Mesothelial cell of epicardium (in vitro differentiated cells): ENCODE measurements at places on chromosomes 6 and 20.

- DNase-seq, result no peak
These were observed 969.1 kb downstream of the KIF16B start for GRCh38 chr20:15603978-15604805.

DNA sequence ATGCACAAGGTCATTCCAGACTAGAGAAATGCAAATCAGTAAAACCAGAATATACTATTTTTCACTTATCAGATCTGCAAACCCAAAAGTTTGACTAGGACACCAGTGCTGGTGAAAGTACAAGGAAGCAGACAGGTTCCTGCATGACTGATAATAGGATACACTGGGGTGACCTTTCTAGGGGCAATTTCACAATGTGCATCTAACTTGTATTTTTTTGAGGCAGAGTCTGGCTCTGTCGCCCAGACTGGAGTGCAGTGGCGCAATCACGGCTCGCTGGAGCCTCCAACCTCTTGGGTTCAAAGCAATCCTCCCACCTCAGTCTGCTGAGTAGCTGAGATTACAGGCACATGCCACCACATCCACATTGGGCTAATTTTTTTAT is 11.4 kb downstream of the COMMD7 start:
- DNase-seq, result no peak

DNA sequence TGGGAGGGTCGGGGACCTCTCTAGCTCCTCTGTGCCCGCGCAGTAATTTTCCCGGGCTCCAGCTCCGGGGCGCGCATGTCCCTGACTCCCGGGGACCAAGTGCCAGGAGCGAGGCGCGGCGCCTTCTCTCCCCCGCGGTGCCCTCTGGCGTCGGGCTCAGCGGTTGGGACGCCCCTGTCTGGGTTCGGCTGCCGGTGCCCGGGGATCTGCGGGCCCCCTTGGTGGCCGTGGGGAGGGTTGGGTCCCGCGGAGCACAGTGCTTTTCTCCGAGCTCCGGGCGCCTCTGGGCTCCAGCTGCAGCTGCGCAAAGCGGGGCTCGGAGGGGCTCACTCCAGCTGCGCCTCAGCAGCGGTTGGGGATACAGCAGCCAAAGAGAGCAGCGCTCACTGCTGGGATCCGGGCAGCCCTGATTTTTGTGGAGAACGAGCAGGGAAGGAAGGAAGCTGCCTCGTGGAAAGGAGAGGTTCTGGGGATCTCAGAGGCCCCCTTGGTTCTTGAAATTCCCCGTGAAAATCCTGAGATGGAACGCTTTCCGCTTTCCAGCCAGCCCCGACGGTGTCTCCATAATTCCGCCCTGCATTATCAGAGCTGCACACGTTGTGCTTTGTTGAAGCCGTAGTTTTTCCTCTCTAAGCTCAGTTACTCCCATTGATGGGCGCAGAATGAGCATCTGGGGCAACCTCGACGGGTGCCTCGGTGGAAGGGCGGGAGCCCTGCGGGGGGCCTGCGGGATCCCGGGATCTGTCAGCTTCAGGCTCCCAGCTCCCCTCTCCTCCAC is 861 bp downstream of the PPP1R14C start:
- DNase-seq, result no peak

- no peak for DNase-seq
These were observed 574.8 kb downstream of the HACE1 start for GRCh38 chr6:104284872-104285271.

- DNase-seq, result no peak
These were observed 2.1 kb upstream of the VWA7 start for GRCh38 chr6:31778999-31779885.

GRCh38 chr6:100116411-100117194 is 122.6 kb upstream of the MCHR2 start:
- DNase-seq, result no peak

DNA sequence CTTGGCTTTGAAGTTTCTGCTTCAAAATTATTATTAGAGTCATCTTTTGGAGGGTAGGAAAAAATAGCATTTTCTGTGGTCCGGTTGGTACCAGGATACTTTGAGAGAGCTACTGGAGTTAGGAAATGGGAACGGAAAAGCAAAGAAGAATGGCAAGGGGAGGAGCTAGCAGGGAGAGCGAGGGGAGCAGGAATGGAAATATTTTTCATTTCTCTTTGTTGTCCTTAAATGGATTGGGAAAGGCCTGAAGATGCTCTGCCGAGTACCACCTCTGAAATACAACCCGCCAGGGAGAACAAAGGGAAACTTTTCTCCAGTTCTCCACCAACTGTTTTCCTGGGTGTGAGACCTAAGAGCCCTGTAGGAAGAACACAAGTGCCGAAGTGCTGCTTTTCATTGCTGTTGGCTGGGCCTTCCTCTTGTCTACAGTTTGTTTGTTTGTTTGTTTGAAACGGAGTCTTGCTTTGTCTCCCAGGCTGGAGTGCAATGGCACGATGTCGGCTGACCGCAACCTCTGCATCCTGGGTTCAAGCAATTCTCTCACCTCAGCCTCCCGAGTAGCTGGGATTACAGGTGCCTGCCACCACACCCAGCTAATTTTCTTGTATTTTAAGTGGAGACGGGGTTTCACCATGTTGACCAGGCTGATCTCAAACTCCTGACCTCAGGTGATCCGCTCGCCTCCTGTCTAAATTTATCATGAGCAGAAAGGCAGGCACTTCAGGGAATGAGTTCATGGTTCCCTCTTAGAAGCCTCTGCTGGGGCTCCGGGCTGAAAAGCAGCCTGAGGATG is 3.5 kb upstream of the TRAF3IP2 start:
- DNase-seq, result no peak

GRCh38 chr20:18005990-18006364 is 37.2 kb downstream of the MGME1 start:
- DNase-seq, result no peak

GRCh38 chr20:2892376-2892775 is 19.1 kb downstream of the PTPRA start:
- DNase-seq, result no peak

GRCh38 chr6:56902641-56903464 is 52.1 kb upstream of the BEND6 start:
- DNase-seq, result no peak

DNA sequence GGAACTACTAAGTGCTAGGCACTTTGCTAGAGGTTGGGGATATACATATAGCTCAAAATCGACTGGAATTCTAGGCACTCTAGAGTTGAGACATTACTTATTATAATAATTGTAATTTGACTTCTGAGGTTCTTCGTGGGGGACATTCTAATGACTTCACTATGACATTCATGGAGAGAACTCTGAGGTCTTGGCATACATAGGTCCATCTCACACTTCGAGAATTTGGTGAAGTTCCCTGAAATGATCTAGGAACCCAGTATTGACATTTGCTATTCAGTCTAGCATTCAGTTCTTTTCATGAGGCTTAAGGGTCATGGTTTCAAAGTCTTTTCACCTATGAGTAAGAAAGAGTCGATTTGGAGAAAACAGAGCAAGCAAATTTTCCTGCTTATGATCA is 446.6 kb upstream of the JAG1 start:
- no peak for DNase-seq

DNA sequence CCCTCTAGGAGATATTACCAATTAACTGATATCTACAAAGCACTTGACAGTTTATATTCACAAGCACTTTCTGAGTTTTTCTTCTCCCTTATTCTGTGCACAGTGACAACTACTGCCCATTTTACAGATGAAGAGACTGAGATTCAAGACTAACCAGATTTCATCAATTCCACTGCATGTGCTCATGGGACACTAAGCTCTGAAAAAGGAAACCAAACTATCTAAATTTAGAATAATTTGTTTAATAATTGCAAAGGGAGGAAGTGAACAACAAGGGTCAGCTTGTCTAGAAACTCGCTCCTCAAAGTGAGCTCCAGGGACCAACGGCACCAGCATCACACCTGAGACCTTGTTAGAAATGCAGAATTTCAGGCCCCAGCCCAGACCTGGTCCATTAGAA is 50.8 kb upstream of the MYLIP start:
- no peak for DNase-seq

DNA sequence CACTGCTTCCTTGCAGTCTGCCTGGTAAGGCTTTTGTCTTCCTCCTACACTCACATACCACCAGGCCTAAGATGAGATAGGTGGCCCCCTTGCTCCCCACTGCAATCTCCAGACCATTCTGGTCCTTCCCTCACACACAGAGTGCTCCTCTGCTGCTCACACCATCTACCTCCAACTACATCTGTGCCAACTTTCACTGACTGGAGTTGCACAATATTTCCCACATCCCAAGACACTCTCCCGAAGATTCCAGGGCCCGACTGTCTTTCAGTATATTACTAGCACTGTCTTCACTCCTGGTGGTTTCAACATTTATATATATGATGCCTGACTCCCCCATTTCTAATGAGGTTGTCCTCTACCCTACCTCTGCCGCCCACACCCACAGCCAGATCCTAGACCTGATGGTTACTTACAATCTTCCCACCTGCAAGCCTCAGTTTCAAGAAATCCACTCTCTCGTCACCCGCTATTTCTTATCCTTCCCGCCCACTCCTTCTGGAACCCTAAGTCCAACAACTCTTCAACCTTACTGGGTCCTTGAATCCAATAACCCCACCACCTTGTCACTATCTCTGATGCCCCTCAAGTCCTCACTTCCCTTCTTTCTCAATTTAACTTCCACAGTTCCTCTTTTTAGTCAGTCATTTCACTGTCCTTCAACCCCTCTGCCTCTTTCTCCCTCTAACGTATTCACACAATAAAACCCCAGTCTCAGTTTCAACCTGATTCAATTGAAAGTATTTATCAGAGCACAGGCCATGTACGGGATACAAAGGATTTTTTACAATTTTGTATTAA is 21.6 kb downstream of the RALGAPA2 start:
- DNase-seq, result no peak

DNA sequence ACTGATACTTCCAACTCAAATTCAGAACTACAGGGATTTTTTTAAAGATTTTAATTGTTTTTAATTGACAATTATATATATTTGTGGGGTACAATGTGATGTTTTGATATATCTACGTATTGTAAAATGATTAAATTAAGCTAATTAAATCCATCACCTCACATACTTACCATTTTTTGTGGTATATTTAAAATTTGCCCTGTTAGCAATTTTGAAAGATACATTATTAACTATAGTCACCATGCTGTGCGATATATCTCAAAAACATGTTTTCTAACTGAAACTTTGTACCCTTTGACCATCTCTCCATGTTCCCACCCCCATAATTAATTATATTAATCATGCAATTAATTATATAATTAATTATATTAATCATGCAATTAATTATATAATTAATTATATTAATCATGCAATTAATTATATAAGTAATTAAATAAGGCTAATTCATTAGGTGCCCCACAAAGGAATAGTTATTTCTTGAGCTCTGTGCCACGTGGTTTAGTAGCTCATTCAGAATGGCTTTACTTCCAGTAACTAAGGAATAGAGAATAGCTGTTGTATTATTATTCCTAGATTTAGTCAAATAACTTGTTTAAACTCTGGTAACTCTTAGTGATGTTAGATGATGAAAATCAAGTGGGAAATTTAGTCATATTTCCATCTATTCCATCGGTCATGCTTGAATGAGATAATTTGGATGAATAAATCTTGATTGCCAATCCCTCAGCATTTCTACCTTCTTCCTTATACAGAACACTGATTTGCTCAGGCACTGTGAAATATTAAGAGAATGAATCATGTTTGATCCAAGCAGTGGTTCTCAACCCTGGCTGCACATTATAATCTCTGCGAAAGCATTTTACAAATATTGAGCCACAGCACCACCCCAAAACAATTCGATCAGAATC is 25.1 kb downstream of the LOC128125822 start:
- no peak for DNase-seq

- DNase-seq, result no peak
These were observed 204.5 kb upstream of the PRDM1 start for GRCh38 chr6:105881608-105882007.

DNA sequence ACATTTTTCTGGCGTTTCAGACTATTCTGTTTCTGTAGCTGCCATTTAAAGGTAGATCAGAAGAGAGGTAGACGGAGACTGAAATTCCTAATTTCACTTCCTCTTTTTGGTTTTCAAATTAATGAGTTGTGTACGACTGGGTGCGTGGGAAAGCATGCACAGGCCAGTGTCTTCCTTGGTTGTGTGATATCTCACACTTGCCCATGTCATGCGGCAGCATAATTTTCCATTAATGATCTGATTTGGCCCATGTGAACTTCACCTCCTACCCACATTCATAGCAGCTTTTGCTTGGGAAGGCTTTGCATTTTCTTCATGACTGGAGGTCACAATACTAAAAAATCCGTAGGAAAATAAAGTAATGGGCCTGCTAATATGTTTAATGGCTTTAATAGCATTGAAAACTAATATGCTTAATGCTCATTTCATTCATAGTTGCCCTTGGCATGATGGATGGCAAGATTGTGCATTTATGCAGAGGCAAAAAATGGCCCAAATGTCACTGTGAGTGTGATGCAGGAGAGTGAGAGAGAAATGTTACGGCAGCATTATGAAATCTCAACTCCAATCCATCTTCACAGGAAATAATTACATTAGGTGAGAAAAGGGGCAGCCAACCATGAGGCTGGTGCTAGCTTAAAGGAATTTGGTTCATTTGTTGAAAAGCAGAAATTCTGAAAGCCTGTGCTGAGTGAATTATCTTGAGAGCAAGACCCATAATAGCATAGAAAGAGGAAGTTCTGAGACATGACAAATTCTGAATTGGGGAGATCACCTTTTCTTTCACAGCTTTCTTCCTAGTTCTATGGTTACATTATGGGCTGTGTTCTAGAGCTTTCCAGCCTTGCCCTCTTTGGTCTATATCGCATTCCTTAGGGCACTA is 69.0 kb upstream of the UST start:
- DNase-seq, result no peak

- no peak for DNase-seq
These were observed 63.2 kb downstream of the SESN1 start for GRCh38 chr6:109031416-109031815.
